ENCODE measurements at places on chromosomes 7 and 10.
A peak's percentile ranks its signal among the peaks of the same experiment; 100 is the strongest.

- peak; percentile 59 for DNase-seq
These were observed 112.4 kb upstream of the YAE1 start for GRCh38 chr7:39453743-39454355.

DNA sequence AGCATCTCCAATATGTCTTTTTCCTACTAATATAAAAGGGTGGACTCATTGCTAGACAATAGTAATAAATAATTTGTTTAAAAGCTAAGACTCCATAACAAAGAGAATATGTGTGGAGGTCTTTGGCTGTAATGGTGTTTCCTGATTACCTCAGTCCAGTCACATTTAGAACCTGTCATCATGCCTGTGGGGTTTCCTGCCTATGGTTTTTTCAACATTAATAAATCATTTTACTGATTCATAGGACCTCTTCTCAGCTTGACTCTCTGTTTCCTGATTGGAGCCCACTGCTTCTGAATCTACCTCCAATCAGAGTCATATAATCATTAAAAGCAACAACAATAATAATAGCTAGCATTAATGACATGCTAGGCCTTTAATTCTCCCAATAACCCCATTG lies 52.4 kb upstream of the GNAI1 start:
- peak; percentile 10 for DNase-seq

GRCh38 chr10:110843031-110843430 lies 28.7 kb upstream of the PDCD4 start:
- DNase-seq: no peak

GRCh38 chr10:70607936-70608335 lies 5.4 kb upstream of the PRF1 start:
- no peak for DNase-seq

- no peak for DNase-seq
These were observed 123.9 kb downstream of the ADAM12 start for GRCh38 chr10:126264102-126265018.

- DNase-seq: peak; percentile 15
These were observed 332.3 kb upstream of the PRKCQ start for GRCh38 chr10:6912424-6912823.

GRCh38 chr10:81008726-81009125 lies 471.0 kb downstream of the SH2D4B start:
- DNase-seq: no peak

GRCh38 chr10:65270969-65271368 lies 1654.9 kb upstream of the LRRTM3 start:
- DNase-seq: no peak

- DNase-seq: no peak
These were observed 108.2 kb downstream of the HIP1 start for GRCh38 chr7:75630549-75630948.

DNA sequence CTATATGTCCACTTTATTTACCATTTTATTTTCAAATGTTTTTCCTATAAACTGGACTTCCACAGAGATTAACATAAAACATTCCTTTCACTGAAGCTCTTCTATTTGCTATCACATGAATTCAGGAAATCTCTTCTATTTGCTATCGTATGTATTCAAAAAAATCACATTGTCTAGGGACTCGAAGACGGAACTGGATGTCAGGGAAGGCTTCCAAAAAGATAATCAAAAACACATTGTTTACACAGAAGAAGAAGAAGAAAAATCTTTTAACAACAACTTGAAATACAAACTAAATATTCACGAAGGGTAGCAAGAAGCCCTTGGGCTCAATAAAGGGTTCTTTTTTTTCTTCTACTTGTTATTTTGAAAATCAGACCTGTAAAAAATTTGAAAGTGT lies 426.1 kb upstream of the LRRN3 start:
- no peak for DNase-seq

DNA sequence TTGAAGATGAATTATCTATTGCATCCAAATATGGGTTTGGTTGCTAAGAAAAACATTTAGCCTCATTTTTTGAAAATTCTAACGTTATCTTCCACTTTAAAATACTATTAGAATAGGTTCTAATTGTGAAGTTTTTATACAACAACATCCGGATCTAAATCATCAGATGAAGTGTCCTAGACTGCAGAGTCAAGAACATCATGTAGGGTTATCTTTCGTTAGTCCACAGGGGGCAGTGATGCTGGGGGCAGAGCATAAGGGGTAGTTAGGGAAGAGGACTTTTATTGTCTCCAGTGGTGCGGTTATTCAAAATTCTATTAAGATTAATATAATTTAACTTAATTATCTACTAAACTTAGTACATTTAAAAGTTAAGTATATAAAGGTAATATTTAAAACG lies 990.6 kb upstream of the PHF14 start:
- no peak for DNase-seq

- DNase-seq: no peak
These were observed 62.9 kb upstream of the PRR15 start for GRCh38 chr7:29500719-29501118.

DNA sequence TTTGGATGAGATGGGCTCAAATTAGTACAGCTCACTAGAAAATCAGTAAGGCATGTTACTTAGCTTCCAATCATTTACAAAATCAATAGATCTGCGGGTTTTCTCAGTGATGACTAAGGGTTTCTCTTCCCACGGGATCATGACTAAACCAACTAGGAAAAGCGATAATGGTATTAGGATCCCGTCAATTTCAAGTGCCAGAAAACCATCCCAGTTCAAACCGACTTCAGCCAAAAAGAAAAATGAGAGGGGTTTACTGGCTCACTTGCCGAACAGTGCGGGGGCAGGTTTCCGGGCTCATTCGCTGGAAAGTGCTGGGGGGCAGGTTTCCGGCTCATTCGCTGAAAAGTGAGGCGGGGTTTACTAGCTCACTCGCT lies 62.1 kb upstream of the LYZL2 start:
- no peak for DNase-seq
